NCI-H524 (cell line): ENCODE measurements at places on chromosomes 1 and 21.

DNA sequence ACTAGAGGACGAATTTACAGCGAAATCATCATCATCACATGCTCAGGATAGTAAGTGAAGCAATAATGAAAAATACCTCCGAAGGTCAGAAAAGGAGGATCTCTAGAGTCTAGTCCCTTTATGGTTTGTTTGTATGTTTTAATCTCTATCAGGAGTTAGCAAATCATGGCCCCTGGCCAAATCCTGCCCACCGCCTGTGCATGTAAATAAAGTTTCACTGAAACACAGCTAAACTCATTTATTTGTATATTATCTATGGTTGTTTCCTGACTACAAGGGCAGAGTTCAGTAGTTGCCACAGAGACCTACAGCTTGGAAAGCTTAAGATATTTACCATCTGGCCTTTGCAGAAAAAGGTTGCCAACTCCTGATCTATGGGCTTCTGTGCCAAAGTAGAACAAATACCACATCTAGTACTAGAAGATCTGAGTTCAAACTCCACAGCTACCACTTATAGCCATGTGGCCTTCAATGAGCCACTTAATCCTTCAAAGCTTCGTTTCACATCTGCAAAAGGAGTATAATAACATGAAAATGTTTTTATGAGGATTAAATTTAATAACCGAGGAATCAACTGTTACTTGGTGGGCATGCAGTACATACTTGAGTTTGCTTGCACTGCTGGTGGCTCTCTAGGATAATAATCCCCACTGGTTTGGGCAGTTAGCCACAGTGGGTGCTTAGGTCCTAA is 94.0 kb upstream of the KIF26B start:
- DNase-seq: peak; percentile 95

- DNase-seq: no peak
Measured at GRCh38 chr1:90074566-90074965, 79.7 kb downstream of the ZNF326 start.

GRCh38 chr21:34191876-34192275 is 118.5 kb downstream of the MRPS6 start:
- DNase-seq: no peak

DNA sequence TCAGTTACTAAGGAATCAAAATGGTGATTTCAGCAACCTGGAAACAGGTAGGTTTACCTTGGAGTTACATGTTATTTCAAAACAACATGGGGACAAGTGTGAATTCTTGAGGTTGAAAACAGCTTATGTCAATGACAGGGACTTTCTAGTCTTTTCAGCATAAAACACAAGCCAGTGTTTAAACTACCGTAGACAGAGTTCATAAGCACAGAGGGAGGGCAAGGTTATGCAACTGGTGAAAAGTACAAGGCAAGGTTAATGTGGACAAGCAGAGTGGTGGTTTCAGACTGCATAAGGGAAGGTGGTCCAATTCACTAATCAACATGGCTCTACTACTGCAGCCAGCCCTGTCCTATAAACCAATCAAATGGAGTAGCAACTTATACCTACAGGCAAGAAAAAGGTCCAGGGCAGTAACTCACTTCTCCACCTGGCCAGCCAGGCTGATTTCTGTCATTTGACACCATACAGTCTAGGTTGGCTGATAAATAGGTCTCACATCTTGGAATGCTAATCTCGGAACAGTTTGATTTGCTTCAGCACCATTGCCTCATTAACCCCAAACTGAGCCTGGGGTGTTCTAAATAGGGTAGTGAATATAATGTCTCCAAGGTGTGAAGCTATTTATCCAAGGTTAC is 250.3 kb upstream of the PROX1 start:
- DNase-seq: no peak

- no peak for DNase-seq
Measured at GRCh38 chr21:32457360-32457840, 44.9 kb downstream of the EVA1C start.

DNA sequence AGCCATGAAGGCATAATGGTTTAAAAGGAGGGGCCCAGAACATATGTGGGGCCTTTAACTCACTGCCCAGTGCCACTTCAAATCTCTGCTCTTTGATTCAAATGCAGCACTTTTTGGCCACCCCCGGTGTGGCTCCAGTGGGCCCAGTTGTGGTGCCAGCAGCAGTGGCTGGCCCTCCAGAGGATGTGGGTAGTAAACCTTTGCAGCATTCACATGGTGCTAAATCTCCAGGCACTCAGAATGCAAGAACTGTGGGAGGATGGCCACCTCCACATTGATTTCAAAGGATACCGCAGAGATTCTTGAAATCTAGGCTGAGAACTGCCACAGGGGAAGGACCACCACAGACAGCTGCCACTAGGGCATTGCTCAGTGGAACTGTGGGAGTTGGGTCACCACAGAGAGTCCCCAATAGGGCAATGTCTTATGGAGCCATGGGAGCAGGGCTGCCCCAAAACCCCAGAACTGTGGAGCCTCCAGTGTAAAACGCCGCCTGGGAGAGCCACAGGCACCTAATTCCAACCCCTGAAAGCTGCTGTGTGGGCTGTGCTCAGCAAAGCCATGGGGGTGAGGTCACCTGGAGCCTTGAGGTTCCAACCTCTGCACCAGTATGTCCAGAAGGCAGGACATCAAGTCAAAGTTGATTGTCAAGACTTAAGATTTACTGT is 6.6 kb upstream of the ADAM30 start:
- DNase-seq: no peak

DNA sequence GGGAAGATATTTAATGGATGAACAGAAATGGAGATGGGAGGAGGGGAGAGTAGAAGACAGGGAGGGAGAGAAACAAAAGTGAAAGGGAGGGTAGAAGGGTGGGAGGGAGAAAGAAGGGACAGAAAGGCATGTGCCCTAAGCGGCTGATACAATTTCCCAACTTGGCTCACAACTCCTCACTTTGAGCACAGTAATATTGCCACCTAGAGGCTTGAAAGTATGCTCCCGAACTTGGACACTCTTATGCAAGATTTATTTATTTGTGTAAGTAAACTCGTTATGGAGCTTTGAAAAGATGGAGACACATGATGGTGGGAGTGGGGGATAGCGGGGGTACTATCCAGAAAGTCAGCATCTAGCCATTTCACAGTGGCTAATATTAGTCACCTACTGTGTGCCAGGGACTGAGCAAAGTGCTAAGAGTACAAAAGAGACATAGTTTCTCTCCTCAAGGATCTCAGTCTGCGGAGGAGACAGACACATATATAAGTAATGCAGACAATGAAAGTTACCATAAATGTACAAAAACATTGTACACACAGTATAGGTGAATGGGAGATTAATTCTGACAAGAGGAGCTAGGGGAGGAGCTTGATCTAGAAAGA is 189.7 kb downstream of the SEC16B start:
- DNase-seq: peak; percentile 73

DNA sequence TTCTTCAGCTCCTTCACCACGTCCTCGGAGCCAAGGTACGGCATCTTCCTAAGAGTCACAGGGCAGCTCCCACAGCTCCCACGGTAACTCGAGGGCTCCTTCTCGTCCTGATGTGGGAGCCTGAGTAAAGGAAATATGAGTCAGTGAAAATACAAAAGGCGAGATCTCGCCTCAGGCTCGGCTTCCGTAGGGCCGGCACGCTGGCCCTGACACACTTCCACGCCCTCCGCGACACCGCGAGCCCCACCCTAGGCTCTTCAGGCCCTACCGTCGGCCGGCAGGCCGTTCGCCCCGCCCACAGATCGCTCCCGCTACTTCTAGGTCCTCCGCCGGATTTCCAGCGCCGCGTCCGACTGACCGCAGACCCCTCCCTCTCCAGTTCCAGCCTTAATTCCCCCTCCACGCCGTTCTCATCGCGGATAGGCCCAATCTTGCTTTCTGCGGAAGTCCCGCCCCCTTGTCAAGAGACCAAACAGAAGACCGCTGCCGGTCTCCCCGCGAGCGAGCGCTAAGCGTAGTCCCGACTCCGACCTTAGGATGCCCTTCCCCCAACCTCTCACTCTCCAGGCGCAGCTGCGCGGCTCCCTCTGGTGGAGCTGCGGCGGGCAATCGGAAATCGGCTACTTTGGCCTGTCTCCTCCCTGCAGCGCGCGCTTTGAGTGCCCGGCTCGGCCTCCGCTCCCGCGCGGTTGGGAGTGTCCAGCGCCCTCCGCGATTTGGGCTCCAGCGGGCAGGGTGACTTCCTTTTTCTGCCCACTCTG is at the start of the genes AP4B1 and DCLRE1B:
TSS of gene AP4B1 (minus strand) at position 126 of the 761 bp plus-strand sequence. CDS start at position 44, 82 bp downstream.
TSS of gene DCLRE1B (plus strand) at position 653 of the 761 bp plus-strand sequence. CDS start 261 bp downstream, outside the sequence.
- DNase-seq: peak; percentile 98

DNA sequence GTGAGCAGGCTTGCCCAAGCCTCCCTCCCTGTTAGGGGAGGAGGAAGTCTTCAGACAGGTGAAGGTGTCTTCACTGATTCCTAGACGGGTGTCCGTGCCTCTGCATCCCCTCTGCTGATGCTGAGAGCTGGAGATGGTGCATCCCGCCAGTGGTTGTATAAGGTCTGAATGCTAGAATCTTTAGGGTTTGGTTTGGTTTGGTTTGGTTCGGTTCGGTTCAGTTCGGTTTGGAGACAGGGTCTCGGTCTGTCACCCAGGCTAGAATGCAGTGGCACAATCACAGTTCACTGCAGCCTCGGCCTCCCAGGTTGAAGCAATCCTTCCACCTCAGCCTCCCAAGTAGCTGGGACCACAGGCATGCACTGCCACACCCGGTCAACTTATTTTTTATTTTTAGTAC is 153.6 kb downstream of the PGBD5 start:
- DNase-seq: no peak

- no peak for DNase-seq
Measured at GRCh38 chr1:19197845-19198244, 12.2 kb downstream of the UBR4 start.

DNA sequence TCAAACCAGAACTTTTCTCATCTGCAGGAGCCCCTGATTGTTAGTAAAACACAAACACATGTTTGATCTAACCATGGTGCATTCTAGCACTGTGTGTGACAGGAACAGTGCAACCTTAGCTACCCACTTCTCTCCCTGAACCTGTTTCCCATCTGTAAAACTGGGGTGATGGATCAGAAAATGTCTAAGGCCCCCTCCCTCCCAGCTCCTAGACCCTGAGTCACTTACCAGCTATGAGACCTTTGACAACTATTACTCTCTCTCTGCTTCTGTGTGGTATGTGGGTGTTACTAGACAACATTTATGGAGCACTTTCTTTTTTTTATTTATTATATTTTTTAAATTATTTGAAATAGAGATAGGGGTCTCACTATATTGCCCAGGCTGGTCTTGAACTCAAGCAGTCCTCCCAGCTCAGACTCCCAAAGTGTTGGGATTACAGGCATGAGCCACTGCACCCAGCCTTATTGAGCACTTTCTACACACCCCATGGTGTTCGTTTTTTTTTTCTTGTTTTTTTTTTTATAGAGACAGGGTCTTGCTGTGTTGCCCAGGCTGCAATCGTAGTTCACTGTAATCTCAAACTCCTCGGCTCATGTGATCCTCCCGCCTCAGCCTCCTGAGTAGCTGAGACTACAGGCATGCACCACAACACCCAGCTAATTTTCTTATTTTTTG is 2.6 kb downstream of the INPP5B start:
- no peak for DNase-seq

DNA sequence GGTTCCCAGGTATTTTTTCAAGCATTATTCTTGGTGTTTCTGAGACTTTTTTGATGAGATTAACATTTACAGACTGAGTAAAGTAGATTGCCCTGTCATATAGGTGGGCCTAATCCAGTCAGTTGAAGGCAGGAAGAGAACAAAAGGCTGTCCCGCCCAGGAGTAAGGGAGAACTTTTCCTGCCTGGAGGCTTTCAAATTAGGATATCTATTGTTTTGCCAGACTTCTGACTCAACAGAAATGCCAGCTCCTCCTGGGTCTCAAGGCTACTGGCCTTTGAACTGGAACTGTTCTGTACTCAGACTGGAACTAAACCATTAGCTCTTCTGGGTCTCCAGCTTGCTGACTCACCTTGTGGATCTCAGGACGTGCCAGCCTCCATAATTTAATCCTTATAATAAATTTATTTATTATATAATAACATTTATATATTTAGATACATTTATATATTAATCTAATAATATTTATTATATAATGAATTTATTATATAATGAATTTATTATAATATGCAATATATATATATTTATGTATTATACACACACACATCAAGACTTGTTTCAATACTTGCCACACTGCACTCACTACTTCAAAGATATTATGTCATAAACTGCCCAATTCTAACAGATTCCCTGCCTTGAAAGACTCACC is 510.8 kb upstream of the B3GALT2 start:
- DNase-seq: no peak

DNA sequence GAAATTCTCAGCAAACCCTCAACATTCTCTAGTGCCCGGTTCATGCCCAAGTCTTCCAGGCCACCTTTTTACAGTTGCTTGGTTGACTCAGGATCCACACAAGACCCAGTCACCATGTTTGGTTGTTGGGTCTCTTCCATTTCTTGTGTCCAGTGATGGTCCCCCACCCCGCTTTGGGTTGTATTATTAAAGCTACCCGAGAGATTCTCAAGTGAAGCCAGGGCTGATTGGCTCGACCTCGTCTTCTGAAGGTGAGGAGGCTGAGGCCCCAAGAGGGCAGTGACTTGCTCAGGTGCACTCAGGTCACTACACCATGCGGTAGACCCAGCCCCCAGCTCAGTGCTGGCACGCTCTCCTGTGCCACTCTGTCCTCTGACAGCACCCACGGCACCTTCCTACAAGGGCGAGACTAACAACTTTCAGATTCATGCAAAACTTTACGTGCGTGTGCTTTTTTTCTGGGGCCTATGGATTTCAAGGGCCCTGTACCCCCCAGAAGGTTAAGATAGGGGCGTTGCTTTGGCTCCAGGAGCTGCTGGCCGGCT is 50.3 kb downstream of the CAPN9 start:
- DNase-seq: no peak

- DNase-seq: no peak
Measured at GRCh38 chr1:22775478-22775877, 64.8 kb downstream of the EPHB2 start.
